ENCODE measurements at places on chromosomes 6 and 20.

DNA sequence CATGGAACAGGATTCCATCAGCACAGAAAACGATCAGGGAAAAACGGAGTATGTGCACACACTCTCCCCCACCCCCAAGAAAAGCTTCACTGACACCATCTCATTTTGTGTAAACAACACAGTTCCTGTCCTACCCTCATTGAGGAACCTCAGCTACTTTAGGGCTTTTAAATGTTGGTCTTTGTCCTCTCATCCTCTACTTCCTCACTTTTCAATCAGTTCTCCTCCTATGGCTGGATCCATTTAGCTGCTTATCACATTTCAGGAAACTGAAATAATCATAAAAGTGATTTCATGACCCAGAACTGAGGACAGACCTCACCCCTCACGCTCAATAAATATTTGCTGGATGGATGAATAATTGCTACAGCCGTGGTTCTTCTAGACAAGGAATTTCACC, 33.1 kb upstream of the PNRC1 start:
- H3K36me3 ChIP-seq: no peaks in the 10 kb centered on the region
- no peak overlapping the region for H3K4me3 ChIP-seq
- DNase-seq: no peak
- no peaks in the 10 kb centered on the region for H3K27me3 ChIP-seq
- H3K4me1 ChIP-seq: peaks cover 13% of the 10 kb centered on the region

DNA sequence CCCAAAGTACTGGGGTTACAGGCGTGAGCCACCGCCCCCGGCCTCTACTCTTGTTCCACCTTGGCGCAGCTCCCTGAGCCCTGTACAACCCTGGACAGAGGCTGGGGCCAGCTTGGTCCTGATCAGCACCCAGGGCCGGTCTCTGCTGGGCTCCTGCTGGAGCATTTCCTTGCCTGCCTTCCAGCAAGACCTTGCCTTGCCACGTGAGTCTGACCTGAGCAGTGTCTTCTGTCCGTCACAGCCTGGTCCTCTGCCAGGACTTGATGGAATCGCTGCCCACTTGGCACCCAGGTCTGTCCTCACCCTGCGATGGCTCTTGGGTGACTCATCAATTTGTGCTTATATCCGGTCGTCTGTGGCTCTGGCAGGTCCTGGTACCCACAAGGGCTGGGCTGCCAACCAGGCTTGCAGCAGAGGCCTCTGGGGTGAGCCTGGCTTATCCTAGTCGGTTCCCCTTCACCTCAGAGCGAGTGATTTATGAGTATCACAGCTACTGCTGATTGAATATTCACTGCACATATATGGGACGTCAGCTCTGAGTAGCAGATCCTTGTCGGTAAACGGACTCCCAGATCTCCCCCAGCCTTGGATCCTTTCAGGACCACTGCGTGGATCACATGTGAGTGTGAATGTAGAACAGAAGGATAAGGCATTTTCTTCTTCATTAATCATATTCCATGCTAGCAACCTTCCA, 10.1 kb upstream of the SULF2 start:
- no peak overlapping the region for H3K27ac ChIP-seq
- peaks cover 11% of the 10 kb centered on the region for H3K27me3 ChIP-seq
- no peak overlapping the region for H3K4me3 ChIP-seq
- H3K4me1 ChIP-seq: peaks cover 10% of the 10 kb centered on the region
- DNase-seq: no peak

DNA sequence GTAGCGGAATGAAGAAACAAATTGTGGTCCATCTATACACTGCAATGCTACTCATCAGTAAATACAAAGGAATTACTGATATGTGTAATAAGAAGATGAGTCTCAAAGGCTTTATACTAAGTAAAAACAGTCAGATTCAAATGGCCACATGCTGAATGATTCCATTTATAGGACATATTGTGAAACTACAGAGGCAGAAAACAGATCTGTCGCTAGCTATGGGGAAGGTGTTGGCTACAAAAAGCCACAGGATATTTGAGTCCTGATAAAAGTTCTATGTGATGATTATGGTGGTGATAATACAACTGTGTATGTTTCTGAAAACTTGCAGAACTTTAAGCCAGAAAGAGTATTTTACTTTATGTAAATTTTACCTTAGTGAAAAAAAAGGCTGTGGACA, 313.2 kb downstream of the HDGFL1 start:
- no peak for DNase-seq
- peak overlapping the region; percentile 53 for H3K27ac ChIP-seq
- no peaks in the 10 kb centered on the region for H3K27me3 ChIP-seq
- H3K4me3 ChIP-seq: no peak overlapping the region

- no peak overlapping the region for H3K27ac ChIP-seq
- H3K4me1 ChIP-seq: peaks cover 16% of the 10 kb centered on the region
- peaks cover 5% of the 10 kb centered on the region for H3K36me3 ChIP-seq
- DNase-seq: peak; percentile 3
- peaks cover 39% of the 10 kb centered on the region for H3K27me3 ChIP-seq
Observed at GRCh38 chr20:21503345-21503744, 10.5 kb downstream of the NKX2-2 start.

DNA sequence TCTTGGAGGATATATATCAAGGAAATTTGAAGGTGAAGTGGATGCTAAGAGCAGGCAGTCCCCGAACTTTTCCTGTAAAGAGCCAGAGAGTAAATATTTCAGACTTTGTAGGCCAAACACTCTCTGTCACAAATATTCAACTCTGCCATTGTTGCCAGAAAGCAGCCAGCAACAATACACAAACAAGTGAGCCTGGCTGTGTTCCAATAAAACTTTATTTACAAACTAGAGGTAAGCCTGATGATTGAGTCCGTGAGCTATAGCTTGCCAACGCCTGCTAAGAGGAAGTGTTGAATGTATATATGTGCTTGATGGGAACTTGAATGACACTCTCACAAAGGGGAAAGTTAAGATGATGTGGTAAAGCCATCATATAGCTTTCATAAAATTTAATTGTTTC, 166.0 kb upstream of the PLN start:
- no peak for DNase-seq
- H3K27me3 ChIP-seq: no peaks in the 10 kb centered on the region
- no peak overlapping the region for H3K4me3 ChIP-seq
- peaks cover 23% of the 10 kb centered on the region for H3K4me1 ChIP-seq

GRCh38 chr20:15637950-15638754, 935.1 kb downstream of the KIF16B start:
- no peak for DNase-seq
- H3K27me3 ChIP-seq: peaks cover 4% of the 10 kb centered on the region
- peak overlapping the region; percentile 29 for H3K4me3 ChIP-seq
- peaks cover 24% of the 10 kb centered on the region for H3K4me1 ChIP-seq
- H3K27ac ChIP-seq: no peak overlapping the region
- no peaks in the 10 kb centered on the region for H3K36me3 ChIP-seq

DNA sequence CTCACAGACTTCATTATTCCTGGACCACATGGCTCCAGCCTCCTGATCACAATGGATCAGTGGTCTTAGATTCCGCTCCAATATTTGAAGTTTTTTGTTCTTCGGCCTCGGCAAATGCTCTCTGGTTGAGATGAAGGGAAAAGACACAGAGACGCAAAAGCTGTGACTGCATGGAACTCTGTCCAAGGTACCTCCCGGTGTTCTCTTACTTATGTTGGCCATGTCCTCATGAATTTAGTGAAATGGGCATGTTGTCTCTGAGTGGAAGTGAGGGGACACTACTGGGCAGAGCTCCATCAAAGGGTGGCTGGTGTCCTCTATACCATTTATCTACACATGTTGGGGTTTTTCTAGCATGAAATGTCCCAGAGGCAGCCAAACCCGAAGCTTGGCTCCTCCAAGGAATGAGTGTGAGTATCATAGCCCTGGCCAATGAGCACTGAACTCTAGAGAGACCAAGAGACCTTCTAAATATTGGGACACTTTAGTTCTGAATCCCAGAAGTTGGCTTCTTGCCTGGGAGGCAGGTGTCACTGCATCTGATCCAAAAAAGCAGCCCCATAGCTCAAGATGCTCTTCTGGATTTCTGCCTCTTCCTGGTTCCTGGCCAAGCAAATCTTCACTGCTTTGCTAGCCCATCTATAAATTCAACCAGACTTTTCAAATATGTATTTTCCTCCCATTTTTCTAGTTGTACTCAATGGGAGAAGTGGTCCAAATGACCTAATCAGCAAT, 34.1 kb downstream of the HLA-G start:
- no peaks in the 10 kb centered on the region for H3K36me3 ChIP-seq
- H3K27ac ChIP-seq: no peak overlapping the region
- H3K4me1 ChIP-seq: no peaks in the 10 kb centered on the region
- no peak for DNase-seq
- no peak overlapping the region for H3K4me3 ChIP-seq
- peaks cover 53% of the 10 kb centered on the region for H3K27me3 ChIP-seq

GRCh38 chr6:144150710-144151657, 667 bp downstream of the STX11 start:
- H3K4me3 ChIP-seq: peak overlapping the region; percentile 85
- H3K36me3 ChIP-seq: no peaks in the 10 kb centered on the region
- H3K27ac ChIP-seq: no peak overlapping the region
- DNase-seq: no peak
- peaks cover 10% of the 10 kb centered on the region for H3K4me1 ChIP-seq
- H3K27me3 ChIP-seq: peaks cover 16% of the 10 kb centered on the region

GRCh38 chr6:56593801-56594318, 48.8 kb downstream of the DST start:
- no peak for DNase-seq
- peaks cover 63% of the 10 kb centered on the region for H3K36me3 ChIP-seq
- H3K27ac ChIP-seq: peak overlapping the region; percentile 57
- peak overlapping the region; percentile 11 for H3K4me3 ChIP-seq
- peaks cover 20% of the 10 kb centered on the region for H3K27me3 ChIP-seq

- no peak overlapping the region for H3K4me3 ChIP-seq
- H3K27me3 ChIP-seq: no peaks in the 10 kb centered on the region
- H3K4me1 ChIP-seq: no peaks in the 10 kb centered on the region
- H3K36me3 ChIP-seq: peaks cover 5% of the 10 kb centered on the region
Observed at GRCh38 chr6:6469074-6469473, 119.4 kb upstream of the LY86 start.

- H3K27ac ChIP-seq: no peak overlapping the region
- H3K27me3 ChIP-seq: no peaks in the 10 kb centered on the region
- 0 out of 2 replicates have a peak, but pooled peaks cover under 1% of the 10 kb centered on the region for H3K36me3 ChIP-seq
- no peak for DNase-seq
Observed at GRCh38 chr6:165826487-165827189, 163.6 kb upstream of the PDE10A start.

DNA sequence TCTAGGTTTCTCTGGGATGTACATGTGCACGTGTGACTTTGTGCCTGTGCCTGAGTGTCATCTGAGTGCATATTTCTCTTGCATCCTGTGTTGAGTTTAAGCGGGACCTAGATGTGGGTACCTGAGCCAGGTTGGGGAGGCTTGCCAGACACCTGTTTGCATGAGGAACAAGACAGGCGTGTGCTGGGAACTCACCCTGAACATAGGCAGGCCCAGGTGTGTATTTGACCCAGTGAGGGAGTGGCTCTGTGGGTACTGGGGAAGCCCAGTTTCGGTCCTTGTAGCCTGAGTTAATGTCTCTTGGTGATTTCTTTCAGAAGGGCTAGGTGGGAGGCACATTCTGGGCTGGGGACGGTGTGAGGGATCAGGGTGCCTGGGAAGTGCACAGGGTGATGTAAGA, 98.6 kb downstream of the TMEM170B start:
- H3K27ac ChIP-seq: no peak overlapping the region
- H3K27me3 ChIP-seq: no peaks in the 10 kb centered on the region
- peaks cover 28% of the 10 kb centered on the region for H3K4me1 ChIP-seq
- no peak for DNase-seq
- H3K36me3 ChIP-seq: peaks cover 7% of the 10 kb centered on the region
- H3K4me3 ChIP-seq: no peak overlapping the region

Measured in HFFc6 (cell line).